ENCODE measurements at places on chromosomes 3 and 15.

GRCh38 chr15:64749999-64750657, 25.3 kb downstream of the RBPMS2 start:
- DNase-seq, result no peak

DNA sequence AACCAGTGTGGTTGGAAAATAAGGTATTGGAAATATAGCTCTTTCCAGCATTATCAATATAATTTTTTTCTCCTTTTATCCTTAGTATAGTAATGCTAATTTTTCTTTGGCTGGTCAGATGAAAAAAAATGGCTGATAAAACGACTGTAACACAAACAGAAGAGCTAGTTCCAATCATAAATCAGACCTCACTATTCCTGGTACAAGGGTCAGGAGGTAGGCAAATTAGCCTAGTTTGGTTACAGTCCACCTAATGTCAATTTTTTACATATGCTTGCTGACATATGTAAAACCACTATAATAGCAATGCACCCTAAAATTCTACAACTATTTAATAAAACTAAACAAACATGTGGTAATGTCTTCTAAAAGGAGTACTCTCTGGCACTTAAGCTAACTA, 19.9 kb upstream of the VPS39 start:
- no peak for DNase-seq

GRCh38 chr3:177069514-177070329, 127.6 kb downstream of the TBL1XR1 start:
- no peak for DNase-seq

GRCh38 chr3:178236555-178237277, 299.5 kb upstream of the KCNMB2 start:
- DNase-seq, result no peak

GRCh38 chr3:66675366-66675765, 174.5 kb upstream of the LRIG1 start:
- no peak for DNase-seq

GRCh38 chr15:66617137-66618090, 51.6 kb upstream of the LCTL start:
- DNase-seq, result no peak

- DNase-seq, result no peak
Measured at GRCh38 chr3:13557417-13557816, 8.5 kb downstream of the FBLN2 start.

- DNase-seq, result no peak
Measured at GRCh38 chr3:141901914-141902313, 25.5 kb downstream of the ATP1B3 start.

- no peak for DNase-seq
Measured at GRCh38 chr3:37645517-37646380, 215.9 kb upstream of the CTDSPL start.

DNA sequence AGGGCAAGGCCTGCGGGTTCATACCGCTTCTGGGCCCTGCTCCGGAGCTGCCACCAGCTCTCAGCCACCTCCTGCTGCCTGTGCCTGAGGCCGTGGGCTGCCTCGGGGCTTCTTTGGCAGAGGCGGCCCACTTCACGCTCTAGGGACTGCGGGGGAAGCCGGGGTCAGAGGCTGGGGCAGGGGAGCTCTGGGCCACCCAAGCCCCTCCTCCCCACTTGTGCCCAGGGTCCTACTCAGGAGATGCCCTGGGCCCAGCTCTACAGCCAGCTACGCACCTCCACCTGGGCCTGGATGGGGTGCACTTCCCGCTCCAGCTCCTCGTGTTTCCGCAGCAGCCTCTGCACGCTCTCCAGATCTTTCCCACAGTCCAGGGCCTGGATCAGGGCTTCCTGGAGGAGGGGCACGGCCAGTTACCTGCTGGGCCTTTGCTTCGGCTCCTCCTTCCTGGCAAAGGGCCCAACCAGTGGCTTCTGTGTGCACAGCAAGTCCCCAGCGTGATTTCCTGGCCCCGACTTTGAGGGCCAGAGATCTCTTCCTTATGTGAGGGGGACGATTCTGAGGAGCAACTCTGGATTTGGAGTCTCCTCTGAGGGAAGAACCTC, 24.0 kb downstream of the PLA2G4B start:
- no peak for DNase-seq

DNA sequence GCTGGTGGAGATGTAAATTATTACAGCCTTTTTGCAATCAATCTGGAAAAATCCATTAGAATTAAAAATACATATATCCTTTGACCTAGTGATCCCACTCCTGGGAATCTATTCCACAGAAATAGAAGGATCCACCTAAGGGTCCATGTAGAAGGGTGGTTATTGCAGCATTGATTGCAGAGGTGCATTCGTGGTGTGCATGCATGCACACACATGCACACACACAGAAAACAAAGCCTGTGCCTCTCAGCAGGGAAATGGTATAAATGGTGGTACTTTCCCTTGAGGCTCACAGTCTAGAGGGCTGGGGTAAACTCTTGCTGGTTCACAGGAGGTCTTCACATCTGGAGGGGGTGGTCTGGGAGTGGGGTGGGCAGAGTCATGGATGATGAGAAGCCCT, 19.4 kb upstream of the ADPGK start:
- no peak for DNase-seq

GRCh38 chr15:100544338-100544841, 15.6 kb upstream of the CERS3 start:
- no peak for DNase-seq

DNA sequence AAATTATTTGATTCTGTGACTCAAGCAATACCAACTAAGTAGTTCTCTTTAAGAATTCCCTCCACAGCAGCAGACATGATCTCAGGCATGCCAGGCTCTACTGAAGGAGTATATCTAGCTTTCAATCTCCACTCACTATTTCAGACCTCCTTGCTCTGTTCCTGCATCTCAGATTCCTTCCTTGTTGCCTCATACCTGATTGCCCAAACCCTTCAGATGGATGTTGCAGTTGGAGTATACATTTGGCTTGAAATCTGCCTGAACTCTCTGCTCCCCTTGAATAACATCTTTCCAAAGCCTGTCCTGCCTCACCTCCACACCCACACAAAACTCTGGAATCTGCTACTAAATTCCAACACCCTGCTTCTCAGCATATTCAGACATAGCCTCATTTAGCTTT, 19.8 kb upstream of the TM4SF4 start:
- no peak for DNase-seq

GRCh38 chr15:33612721-33613304, 302.0 kb downstream of the RYR3 start:
- no peak for DNase-seq

DNA sequence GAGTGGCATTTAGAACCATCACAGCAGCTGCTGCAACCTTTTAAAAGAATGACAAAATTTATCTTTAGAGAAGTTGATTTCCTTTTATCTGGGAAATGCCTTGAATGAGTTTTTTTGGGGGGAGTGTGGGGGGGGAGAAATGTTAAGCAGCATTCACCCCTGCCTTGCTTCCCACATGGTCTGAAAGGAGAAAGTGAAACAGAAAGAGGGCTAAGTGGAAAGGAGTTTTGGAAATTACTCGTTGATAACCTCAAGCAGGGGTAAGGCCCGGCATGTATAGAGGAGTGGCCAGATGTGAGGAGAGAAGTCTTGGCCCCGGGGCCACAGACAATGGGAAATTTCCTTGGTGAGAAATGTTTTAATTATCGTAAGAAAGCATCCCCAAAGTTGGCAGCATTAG, 23.5 kb downstream of the B3GALNT1 start:
- DNase-seq, result no peak

- DNase-seq, result no peak
Measured at GRCh38 chr15:67834581-67835296, 5.1 kb downstream of the RNU6-1 start.

- no peak for DNase-seq
Measured at GRCh38 chr15:45641374-45641781, 6.5 kb downstream of the SQOR start.

- no peak for DNase-seq
Measured at GRCh38 chr3:104951426-104951825, 415.3 kb upstream of the ALCAM start.

- no peak for DNase-seq
Measured at GRCh38 chr3:156491192-156491591, 63.7 kb downstream of the SSR3 start.

GRCh38 chr15:38487378-38487777, 33.5 kb downstream of the FAM98B start:
- DNase-seq, result no peak

- DNase-seq, result no peak
Measured at GRCh38 chr15:62306851-62307504, 141.9 kb upstream of the C2CD4B start.

DNA sequence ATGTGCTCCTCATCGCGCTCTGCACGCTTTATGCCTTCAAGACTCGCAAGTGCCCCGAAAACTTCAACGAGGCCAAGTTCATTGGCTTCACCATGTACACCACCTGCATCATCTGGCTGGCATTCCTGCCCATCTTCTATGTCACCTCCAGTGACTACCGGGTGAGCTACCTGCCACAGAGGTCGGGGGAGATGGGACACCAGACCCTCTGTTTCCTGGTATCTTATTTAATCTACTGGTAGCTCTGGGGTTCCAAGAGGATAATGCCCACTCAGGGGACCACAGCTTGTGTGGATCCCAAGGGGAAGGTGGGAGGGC, 9.1 kb downstream of the GRM2 start:
- no peak for DNase-seq

- DNase-seq, result no peak
Measured at GRCh38 chr3:150329408-150329807, 78.7 kb upstream of the TSC22D2 start.

- no peak for DNase-seq
Measured at GRCh38 chr3:168544097-168544957, 448.6 kb upstream of the GOLIM4 start.

DNA sequence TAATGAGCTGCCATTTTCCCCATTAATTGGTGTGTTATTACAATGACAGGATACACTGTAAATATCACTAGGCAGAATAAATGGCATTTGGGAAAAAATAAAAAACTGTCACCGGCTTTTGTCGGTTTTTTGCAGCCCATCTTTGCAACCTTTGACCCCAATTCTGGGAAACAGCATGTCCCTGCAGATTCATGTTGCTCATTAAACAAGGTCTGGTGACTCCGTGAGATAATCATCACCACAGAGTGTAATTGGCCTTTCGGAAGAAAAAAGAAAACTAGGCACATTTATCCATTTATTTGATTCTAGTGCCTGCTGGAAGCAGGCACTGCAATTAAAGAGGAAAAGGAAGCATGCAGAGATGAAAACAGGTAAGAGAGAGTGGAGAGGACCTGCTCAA, 64.5 kb downstream of the TRAT1 start:
- DNase-seq, result no peak

- no peak for DNase-seq
Measured at GRCh38 chr15:67146234-67146633, 80.8 kb downstream of the SMAD3 start.

- DNase-seq, result no peak
Measured at GRCh38 chr3:154862265-154862664, 217.9 kb upstream of the MME start.

DNA sequence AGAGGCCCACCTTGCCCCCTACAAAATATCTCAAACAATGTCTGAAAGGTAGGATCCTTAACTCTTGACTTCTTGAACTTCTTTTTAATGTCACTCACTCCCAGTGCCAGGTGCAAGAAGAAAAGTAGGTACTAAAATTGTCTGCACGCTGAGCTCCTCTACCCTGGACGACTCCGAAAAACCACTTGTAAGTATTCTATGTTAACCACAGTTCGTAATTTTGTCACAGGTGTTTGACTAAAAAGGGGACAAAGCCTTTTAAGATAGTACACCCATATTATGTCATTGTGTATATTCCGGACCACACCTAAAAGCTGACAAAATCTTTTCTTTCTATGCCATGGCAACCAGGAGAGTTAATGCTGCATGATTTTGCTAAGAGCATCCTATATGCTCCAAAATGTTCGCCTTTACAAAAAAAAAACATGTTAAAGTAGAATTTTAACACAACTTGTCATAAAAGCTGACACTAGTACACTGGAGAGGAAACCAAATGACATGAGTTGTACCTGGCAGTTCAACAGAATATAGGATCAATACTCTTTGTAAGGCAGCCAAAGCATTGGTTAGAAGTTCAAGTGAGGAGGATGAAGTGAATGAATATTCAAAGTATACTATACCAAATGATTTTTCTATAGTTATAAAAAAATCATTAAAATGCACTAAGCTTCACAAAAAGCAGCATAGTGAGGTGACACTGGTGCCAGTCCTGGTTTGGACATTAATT, 210.5 kb downstream of the FOXP1 start:
- no peak for DNase-seq

- DNase-seq, result no peak
Measured at GRCh38 chr3:53416530-53416929, 69.2 kb upstream of the DCP1A start.

DNA sequence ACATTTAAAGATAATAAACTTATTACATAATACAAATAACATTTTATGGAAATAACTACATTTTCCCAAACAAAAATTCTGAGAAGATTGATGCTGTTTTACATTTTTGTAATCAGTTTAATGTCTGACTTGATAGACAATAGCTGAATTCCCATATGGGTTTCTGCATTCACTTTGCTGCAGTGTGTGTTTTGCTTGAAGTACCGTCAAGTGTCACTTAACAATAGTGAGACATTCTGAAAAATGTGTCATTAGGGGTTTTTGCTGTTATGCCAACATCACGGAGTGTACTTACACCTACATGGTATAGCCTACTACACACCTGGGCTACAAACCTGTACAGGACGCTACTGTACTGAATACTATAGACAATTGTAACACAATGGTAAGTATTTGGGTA, 57.5 kb downstream of the USF3 start:
- no peak for DNase-seq

GRCh38 chr3:22122567-22122966, 371.6 kb upstream of the ZNF385D start:
- no peak for DNase-seq

- DNase-seq, result no peak
Measured at GRCh38 chr15:68729789-68730411, 90.8 kb downstream of the ANP32A start.

- no peak for DNase-seq
Measured at GRCh38 chr3:41200669-41201021, 1.3 kb downstream of the CTNNB1 start.

GRCh38 chr3:112074616-112075497, 11.3 kb upstream of the C3orf52 start:
- DNase-seq, result no peak

DNA sequence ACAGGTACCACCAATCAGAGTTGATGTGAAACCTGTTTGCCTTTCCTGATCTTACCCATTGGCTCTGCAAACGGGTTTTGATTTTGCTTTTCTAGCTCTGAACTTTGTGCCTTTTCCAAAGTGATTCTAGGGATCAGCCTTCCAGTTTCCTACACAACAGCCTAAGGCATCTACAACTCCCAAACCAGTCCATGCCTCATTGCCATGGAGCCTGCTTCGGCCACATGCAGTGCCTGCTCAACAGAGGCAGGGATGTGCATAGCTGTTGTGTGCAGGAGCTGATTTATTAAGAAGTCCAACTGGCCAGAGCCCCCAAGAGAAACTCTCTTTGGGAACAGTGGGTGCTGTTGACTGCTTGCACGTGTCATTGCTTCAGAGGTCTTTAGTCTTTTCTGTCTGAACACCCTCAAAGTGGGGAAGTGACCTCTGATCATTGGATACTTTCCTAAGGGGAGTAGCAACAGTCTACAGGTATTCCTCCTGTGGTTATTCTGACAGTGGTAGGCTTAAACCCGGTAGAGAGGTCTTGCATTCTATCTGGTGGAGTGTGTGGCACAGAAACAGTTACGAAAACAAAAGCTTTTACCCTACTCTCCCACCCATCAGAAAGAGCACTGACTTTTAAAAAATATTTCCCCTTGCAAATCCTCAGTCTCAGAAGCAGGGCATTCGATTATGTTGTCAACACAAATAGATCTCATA, 36.6 kb upstream of the THSD4 start:
- no peak for DNase-seq

GRCh38 chr15:98854496-98854895, 153.1 kb downstream of the PGPEP1L start:
- DNase-seq, result no peak

- DNase-seq, result no peak
Measured at GRCh38 chr3:114756506-114757279, 390.4 kb downstream of the ZBTB20 start.

All from stimulated activated CD8-positive, alpha-beta memory T cell treated with anti-CD3 and anti-CD28 coated beads, Interleukin-15, amount 100 ng/mL, for 4 hours (primary cell).